H7 (cell line): ENCODE measurements at places on chromosomes 1 and 21.

DNA sequence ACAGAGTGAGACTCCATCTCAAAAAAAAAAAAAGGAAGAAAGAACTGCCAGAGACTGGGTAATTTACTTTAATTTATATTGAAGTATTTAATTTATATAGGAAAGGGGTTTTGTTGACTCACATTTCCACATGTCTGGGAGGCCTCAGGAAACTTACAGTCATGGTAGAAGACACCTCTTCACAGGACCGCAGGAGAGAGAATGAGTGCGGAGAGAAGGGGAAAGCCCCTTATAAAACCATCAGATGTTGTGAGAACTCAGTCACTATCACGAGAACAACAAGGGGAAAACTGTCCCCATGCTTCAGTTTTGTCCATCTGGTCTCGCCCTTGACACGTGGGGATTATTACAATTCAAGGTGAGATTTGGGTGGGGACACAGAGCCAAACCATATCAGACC, 25.8 kb upstream of the PPP1R8 start:
- no peak for DNase-seq

DNA sequence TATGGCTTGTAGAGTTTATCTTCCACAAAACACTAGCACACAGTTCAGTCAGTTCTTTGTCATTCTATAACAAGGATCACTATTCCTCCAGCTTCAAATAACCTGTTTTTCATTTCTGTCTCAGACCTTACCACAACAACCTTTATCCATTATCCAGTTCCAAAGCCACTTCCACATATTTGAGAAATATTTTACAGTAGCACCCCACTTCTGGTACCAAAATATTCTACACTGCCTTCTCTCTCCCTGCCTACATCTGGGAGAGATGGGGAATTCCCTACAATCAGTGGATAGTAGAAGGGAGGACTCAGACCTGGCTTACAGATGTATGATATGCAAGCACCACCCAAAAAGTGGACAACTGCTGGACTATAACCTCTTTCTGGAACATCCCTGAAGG, 651.4 kb downstream of the ADGRL2 start:
- DNase-seq, result no peak

DNA sequence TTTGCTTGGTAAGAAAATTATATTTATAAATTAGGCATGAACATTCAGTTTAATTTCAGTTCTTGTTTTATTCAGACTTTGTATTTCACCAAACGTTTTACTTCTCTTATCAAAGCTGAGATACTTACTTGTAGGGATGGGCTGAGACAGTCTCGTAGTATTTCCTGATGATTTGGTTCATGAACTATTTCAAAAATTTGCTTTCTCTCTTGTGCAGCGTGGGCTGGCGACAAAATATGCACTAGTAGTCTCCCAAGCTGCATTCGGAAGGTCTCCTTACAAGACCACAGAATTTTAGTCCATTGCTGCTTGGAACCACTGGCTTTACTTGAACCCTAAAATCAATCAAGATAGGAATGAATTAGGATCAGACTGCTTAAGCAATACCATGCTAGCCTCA, 91.7 kb upstream of the GNG4 start:
- no peak for DNase-seq

GRCh38 chr1:144551543-144552424, 40.9 kb upstream of the PPIAL4F start:
- peak; percentile 88 for DNase-seq

DNA sequence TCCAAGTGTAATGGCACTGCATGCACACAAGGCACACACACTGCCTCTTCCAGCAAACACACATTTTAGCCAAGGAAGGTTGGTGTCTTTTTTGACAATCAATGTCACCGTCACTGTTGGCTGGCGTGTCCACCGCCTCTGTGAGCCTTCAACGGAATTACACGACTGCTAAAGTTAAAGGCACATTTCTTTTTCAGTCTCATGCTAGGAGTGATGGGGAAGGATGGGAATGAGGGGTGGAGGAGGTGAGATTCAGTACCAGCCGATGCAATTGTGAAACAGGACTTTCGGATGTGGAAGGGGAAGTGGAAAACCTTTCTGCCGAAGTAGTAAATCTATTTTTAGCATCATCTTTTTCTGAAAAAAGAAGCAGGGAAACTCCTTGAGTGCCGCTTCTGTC, 1.4 kb downstream of the ELAVL4 start:
- DNase-seq, result no peak

DNA sequence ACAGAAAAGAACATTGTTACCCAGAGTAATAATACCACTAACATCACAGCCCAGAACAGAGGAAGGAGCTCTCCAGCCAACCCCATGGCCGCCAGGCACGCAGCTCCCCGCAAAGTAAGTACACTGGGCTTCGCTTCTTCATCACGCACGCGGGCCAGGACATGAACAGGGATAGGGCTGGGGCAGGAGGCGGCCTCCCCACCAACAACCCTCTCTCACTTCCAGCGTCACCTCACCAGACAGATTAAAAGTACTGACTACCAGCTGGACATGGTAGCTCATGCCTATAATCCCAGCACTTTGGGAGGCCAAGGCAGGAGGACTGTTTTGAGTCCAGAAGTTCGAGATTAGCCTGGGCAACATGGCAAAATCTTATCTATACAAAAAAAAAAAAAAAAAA, 78.3 kb downstream of the NPHP4 start:
- DNase-seq, result peak; percentile 35

GRCh38 chr1:101547357-101547756, 310.5 kb downstream of the S1PR1 start:
- DNase-seq, result no peak

DNA sequence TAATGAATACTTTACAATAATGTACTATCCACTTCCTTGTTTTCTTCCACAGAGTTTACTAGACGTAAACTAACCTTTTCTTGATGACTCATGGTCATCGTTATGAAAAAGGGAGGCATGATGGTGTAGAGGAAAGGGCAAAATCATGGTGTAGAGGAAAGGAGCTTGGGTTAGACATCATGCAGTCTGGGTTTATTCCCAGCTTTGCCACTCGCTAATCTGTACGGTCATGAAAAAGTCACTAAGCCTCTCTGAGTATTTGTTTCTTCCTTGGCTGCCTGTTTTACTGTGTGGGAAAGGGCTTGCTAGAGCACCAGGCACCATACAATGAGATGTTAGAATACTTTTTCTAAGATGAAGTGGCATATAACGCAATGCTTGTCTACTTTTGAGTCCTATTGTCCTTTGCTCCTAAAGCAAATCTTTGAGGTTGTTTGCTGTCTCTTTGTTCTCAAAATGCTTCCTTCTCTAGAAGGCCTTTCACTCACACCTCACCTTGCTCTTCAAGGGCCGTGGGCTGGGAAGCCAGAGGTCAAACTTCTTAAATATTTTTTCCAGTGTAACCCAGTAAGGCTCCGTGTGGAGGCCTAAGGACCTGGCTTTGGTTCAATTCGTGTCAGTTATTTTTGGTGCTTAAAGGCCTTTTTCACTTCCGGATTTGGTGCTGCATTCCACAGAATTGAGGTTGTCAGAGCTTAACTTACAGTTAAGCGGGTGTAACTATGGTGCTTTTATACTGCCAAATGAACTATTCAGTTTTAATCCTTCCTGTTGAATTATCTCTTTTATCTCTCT, 9.9 kb upstream of the ETV3 start:
- no peak for DNase-seq

DNA sequence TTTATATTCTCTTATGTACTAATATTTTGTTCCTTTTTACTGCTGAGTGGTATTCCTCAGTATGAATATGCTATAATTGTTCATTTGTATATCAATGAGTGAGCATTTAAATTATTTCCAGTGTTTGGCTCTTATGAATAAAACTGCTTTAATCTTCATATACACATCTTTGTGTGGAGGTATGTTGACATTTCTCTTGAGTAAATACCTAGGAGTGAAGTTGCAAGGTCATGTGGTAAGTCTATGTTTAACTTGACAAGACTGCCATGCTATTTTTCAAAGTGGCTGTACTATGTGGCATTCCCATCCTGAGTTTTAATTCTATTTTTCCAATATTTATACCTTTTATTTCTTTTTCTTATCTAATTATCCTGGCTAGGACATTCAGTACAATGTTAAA, 124.2 kb downstream of the ADSS2 start:
- DNase-seq, result no peak

GRCh38 chr1:234844479-234845031, 234.6 kb upstream of the IRF2BP2 start:
- DNase-seq, result no peak

- no peak for DNase-seq
Measured at GRCh38 chr1:33667386-33668282, 195.2 kb downstream of the ZSCAN20 start.

DNA sequence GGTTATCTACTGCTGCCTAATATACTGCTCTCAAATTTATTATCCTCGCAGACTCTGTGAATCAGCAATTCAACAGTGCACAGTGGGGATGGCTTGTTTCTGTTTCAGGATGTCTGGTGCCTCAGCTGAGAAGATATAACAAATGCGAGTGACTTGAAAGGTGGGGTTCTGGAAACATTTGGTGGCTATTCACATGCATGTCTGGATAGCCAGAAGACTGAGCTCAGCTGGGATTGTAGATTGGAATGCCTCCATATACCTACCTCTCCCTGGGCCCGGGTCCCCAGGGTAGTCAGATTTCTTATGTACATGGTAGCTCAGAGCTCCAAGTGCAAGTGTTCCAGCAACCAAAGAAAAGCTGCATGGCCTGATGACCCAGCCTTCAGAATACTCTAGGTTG, 176.3 kb downstream of the IER5 start:
- DNase-seq, result no peak

DNA sequence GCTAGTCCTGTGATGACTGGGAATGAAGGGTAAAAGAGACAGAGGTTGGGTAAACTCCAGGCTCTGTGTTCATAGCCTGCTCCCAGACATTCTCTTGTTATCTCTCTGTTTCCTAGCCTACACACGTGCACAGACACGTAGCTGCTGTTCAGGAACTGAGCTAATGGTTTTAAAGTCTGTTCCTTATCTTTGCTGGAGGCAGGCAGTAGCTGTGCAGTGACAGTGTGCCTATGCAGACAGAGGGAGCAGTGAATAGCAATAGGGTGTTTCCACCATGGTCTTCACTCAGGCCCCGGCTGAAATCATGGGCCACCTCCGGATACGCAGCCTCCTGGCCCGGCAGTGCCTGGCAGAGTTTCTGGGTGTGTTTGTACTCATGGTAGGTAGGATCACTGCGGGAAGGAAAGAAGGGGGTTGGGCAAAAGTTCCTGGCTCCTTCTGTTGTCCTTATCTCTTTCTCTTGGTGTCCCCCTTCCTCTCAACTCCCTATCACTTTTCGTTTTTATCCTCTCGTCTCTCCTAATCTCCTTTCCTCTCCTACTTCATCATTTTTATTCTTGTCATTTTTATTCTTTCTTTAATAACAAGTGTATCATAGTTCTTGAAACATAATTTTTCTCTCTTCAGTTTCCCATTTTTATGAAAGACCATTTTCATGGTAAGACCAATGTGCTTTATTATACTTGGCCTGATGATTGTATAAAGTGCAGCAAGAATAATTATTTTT, at the start of gene AQP10:
Gene AQP10 (plus strand): TSS at position 212 of the 727 bp plus-strand sequence. CDS start 63 bp downstream, at position 275.
- DNase-seq, result no peak

GRCh38 chr1:169892927-169893644, 610 bp downstream of the SCYL3 start:
- DNase-seq, result no peak

DNA sequence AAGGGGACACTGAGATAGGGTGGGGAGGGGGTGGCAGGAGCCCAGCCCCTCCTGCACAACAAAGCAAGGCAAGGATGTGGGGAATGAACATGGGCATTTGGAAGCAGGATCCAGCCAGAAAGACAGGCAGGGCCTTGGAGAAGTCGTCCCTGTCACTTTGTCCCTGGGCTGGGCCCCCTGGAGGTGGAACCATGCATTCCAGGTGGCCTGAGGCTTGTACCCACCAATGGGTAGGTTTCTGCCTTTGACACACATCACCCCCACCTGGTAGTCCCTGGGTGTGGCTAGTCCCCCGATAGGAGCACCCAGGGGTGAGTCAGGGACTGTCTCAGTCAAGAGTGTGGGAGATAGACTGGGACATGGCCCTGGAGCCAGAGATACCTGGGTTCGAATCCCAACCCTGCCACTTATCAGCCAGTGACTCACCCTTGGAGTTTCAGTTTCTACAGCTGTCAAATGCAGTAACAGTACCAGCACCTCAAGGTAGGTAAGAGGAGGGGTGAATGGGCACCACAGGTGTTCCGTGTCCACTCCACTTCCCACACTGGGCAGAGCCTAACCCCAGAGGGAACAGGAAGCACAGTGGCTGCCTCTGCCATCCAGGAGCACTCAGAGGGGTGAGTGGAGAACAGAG, 10.0 kb downstream of the PLA2G2D start:
- DNase-seq, result no peak

GRCh38 chr1:14470802-14471201, 127.7 kb upstream of the KAZN start:
- DNase-seq, result no peak

GRCh38 chr1:102466487-102466886, 469.8 kb upstream of the OLFM3 start:
- DNase-seq, result no peak

DNA sequence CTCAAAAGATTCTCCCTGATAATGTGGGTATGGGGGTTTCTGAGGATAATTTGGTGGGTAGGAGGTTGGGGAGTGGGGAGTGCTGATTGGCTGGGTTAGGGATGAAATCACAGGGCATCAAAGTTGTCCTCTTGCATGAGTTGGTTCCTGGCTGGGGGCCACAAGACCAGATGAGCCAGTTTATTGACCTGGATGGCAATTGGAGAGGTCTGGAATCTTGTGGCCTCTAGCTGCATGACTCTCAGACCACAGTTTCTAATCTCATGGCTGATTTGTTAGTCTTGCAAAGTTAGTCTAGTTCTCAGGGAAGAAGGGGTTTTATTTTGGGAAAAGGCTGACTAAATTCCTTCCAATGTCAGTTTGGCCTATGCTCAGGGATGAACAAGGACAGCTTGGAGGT, 3.3 kb upstream of the GBP1 start:
- DNase-seq, result no peak
